CD4-positive, alpha-beta memory T cell (primary cell): ENCODE measurements at places on chromosomes 1 and 21.
A peak's percentile ranks its signal among the peaks of the same experiment; 100 is the strongest.

DNA sequence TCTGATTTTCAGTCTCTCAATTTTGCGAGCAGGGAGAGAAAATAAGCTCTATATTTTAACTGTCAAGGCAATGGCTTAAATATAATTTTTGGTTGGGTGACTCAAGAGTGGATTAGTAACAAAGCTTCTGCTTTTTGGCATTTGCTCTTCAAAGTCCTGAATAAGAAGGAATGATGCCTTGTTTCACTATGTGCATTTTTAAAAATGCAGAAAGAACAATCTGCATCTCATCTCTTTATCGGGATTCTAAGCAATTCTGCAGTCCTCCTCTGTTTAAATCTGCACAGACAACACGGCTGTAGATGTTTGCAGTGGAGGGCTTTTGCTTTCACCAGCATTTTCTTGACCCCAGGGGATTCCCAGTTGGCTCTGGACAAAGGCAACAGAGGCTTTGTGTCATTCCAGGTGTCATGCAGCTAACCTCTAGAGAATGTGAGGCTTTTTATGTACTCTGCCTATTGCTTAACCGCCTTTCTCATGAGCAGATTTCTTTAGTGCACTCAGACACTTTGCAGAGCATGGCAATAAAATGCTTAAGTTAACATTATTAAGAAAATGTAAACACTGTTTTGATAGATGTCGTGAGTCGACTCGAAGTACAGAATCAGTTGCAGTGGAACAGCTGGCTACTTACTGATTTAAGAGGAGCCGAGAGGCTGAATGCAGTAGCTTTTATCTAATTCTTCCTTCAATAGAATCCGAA lies 783.2 kb upstream of the NEGR1 start:
- no peak for DNase-seq

DNA sequence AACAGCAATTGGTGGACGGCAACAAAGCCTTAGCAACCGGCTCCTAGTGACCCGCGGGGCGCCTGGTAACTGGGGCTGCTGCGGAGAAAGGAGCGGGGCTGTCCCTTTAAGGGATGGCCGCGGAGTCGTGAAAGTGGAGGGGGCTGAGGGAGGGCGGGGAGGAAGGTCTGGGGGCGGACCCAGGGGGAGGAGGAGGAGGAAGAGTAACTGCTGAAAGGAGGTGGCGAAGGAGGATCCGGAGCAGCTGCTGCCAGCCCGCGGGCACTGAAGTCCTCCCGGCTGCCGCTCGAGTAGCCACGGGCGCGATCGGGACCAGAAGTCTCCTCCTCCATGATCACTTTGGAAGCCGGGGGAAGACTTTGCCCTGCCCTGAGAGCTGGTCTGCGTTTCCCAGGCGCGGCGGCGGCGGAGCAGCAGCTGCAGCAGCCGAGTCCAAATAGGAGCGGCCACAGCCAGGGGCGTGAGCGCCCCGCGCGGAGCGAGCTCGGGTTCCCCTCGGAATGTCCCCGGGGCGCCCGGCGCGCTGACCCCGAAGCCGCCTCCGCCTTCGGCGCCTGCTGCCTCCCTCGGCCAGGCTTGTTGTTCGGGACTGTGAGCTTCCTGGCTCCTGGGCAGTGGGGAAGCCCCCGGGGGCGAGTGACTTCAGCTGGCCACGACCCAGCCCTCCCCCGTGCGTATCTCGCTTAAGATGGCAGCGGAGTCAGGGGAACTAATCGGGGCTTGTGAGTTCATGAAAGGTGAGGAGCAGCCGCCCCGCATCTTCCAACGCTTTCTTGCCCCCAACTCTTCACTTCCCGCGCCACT lies at the start of gene CDC14A:
Gene CDC14A (plus strand): TSS at position 240 of the 804 bp plus-strand sequence. CDS start 449 bp downstream, at position 689.
- DNase-seq = peak; percentile 83

DNA sequence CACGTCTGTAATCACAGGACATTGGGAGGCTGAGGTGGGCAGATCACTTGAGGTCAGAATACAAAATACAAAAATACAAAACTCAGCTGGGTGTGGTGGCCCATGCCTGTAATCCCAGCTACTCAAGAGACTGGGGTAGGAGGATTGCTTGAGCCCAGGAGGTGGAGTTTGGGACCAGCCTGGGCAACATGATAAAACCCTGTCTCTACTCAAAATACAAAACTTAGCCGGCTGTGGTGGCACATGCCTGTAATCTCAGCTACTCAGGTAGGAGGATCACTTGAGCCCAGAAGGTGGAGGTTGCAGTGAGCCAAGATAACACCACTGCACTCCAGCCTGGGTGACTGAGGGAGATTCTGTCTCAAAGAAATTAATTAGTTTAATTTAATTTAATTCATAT lies 6.5 kb upstream of the ITLN1 start:
- no peak for DNase-seq

DNA sequence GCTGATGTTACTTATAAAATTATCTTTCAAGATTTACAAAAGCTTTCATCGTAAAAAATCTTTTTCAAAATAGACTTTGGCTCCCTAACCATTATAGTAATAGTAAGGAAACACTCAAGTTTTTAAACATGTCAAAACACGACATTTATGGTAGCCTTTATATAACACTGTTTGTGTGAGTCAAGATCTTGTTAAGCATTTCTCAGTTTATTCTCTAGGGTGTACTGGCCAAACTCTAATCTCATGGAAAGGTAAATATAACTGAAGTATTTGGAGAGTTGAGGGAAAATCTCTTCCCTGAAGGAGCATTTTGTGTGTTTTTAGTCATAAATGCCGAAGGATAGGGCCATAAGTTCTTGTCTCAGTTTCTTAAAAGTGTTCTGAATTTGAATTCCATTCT lies 790.9 kb upstream of the NCAM2 start:
- no peak for DNase-seq

GRCh38 chr1:168134132-168134531 lies 2.6 kb downstream of the GPR161 start:
- no peak for DNase-seq

- DNase-seq = no peak
Measured at GRCh38 chr21:43764576-43765495, 11.3 kb downstream of the CSTB start.

GRCh38 chr1:51535006-51535592 lies 16.0 kb upstream of the EPS15 start:
- DNase-seq = peak; percentile 39

DNA sequence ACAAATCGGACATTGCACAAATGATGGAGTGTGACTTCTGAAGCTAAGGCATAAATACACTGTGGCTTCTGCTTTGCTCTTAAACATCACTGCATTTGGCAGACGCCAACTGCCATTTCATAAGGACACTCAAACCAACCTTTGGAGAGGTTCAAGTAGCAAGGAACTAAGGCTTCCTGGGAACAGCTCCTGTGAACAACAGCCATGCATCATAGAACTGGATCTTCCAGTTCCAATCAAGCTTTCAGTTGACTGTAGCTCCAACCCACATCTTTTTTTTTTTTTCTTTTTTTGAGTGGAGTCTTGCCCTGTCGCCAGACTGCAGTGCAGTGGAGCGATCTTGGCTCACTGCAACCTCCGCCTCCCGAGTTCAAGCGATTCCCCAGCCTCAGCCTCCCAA lies 10.7 kb upstream of the HUNK start:
- DNase-seq = no peak

DNA sequence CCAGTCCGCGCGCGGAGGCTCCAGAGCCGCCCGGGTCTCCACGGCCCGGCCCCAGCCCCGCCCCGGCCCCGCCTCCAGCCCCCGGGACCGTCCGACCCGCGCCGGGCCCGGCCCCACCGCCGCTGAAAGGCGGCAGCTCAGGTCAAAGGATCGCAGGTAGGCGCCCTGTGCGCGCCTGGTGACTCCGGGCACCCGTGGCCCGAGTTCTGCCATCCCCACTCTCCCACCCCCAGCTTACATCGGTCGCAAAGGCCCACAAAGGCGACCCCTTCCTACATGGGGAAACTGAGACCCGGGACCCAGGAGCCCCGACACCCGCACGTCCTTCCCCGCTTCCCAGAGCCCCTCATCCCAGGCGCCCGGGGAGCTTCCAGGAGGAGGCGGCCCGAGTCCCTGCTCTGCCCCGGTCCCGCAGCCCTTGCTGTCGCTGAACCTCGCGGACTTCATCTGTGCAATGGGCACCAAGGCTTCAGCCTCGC lies at the start of gene TMEM200B:
Gene TMEM200B (minus strand): TSS at position 17 of the 479 bp plus-strand sequence. CDS start 2,075 bp downstream, outside the sequence.
- DNase-seq = no peak

DNA sequence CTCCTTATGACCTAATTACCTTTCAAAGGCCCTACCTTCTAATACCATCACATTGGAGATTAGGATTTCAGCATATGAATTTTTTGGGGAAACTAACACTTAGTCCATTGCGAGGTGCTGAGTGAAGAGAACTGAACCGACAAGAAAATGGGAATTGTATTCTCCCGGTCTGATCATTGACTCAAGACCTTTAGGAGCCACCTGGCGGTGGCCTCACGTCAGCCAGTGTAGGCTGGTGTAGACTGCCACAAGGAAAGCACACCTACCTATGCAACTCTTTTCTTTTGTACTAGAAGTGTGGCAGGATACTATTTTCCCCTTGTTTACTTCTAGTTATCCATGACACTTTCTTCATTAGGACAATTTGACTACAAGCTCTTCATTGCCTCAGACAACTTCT lies 333.5 kb upstream of the B3GALT2 start:
- DNase-seq = no peak

DNA sequence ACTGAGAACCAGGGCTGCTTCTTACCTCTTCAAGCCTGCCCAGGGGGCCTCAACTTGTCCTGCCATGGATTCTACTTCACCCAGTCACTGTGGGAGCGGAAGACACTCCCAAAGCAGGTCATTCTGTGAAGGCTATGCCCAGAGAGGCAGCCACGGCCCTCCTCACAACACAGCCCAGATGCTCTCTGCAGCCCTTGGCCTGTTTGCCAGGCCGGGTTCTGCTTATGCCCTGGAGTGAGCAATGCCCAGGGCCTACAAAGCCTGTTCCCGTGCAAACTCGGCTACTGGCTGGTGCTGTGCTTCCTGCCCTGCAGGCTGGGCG lies 33.8 kb upstream of the SLC30A1 start:
- DNase-seq = no peak

- no peak for DNase-seq
Measured at GRCh38 chr1:17369466-17369865, 2.5 kb upstream of the PADI6 start.

GRCh38 chr1:199010492-199010891 lies 371.7 kb downstream of the PTPRC start:
- DNase-seq = no peak

DNA sequence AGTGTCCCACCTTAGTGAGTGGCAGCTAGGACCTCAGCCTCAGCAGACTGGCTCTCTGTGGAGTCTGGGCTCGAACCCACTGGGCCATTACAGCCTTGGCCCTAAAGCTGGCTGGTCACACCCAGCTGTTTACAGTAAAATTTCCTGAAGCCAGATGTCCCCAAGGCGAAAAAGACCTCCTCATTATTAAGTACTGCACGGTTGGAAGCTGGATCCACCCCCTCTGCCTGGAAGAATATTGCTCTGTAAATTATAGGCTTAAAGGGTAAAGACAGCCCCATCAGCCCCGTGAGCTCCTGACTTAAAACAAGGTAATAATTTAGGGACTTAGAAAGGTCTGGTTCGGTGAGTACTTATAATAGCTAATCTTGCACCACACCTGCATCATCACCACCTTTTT lies 30.3 kb upstream of the TMEM51 start:
- DNase-seq = no peak

DNA sequence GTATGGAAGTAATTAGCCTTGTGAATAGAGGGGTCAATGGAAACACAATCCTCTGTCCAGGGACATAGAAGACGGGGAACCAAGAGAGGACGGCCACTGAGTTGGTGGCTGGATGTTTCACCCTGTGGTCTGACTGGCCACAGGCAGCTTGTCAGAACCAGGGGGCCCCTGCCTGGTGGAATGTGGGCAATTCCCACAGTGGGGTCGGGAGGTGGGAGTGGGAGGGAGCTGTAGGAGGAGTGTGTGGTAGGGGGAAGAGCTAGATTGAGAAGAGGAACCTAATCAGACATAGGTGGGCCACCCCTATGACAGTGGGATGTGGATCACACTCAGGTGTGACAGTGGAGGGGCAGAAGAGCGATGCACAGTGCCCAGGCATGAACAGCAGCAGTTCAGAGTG lies 31.3 kb downstream of the TRIM62 start:
- no peak for DNase-seq

- DNase-seq = no peak
Measured at GRCh38 chr1:116255486-116256285, 117.4 kb upstream of the ATP1A1 start.

GRCh38 chr1:179187735-179188471 lies 41.6 kb downstream of the ABL2 start:
- DNase-seq = no peak

DNA sequence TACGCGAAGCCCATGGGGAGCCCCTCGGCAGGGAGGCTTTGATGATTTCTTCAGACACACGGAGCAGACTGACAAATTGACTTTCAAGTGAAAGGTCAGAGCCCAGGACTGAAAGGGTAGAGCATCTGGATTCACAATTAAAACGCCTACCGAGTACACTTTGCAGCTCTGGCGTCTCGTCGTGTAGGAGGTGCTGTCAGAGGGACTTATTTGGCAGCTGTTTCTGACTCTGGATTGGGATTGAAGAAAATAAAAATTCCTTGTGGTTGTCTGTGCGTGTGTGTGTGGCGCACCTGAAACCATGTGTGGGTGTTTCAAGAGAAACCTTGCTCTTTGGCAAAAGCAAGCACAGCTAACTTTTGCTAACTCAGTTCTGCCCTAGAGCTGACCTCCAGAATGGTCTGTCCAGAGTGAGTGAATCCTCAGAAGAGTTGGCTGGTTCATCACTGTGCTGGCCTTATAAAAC lies 348.7 kb downstream of the HLX start:
- DNase-seq = no peak

- DNase-seq = no peak
Measured at GRCh38 chr1:48049823-48050535, 52.8 kb upstream of the TRABD2B start.

GRCh38 chr1:28480308-28480707 lies 25.5 kb upstream of the RCC1 start:
- no peak for DNase-seq

DNA sequence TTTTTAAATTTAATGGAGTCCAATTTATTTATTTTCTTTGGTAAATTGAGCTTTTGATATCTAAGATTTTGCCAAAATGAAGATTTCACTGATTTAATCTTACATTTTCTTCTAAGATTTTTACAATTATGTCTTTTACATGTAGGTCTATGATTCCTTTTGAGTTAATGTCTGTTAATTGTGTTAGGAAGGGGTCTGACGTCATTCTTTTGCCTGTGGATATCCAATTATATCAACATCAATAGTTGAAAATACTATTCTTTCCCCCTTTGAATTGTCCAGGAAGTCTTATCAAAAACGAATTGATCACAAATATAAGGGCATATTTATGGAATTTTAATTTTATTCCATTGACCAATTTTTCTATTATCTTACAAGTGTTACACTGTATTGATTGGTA lies 1258.8 kb upstream of the B3GALT2 start:
- DNase-seq = no peak

DNA sequence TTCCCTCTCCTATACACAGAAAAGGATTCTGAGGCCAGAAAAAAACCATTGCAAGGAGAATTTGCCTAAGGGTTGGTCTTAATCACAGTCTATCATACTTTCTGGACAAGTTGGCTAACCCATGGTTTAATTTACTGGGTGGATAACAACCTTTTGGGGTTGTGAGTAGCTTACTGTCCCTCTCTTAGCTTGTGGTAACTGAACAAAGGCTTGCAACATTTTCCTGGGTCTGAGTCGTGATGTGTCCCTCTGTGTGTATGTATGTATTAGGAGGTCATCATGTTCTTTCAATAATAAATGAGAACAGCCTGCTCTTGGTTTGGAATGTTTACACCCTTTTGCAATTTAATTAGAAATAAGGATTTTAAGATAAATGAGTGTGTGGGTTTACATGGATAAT lies 36.7 kb downstream of the PAPPA2 start:
- no peak for DNase-seq

GRCh38 chr1:96424877-96425276 lies 296.7 kb upstream of the PTBP2 start:
- no peak for DNase-seq
